Activated T-cell treated with anti-CD3 and anti-CD28 coated beads, Interleukin-2, amount 50 U/mL, for 72 hours (primary cell): ENCODE measurements at places on chromosomes 11 and 22.
A peak's percentile ranks its signal among the peaks of the same experiment; 100 is the strongest.

- DNase-seq: no peak
Measured at GRCh38 chr11:57133366-57134038, 48.3 kb upstream of the LRRC55 start.

DNA sequence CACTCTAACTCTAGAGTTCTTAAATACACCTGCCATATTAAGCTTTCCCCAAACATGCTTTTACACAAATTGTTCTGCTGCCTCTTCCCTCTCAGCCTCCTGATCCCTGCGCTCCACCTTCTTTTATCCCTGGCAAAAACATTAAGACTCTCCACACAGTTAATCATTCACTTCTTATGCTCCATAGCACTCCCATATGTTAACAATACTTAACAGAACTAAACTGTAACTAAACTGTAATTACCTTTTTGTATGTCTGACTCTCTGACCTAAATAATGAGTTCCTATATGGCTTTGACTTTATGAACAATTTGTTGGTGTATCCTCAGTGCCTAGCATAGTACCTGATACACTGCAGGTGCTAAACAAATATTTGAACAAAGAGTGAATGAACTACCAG, 71.8 kb downstream of the BTBD10 start:
- no peak for DNase-seq

DNA sequence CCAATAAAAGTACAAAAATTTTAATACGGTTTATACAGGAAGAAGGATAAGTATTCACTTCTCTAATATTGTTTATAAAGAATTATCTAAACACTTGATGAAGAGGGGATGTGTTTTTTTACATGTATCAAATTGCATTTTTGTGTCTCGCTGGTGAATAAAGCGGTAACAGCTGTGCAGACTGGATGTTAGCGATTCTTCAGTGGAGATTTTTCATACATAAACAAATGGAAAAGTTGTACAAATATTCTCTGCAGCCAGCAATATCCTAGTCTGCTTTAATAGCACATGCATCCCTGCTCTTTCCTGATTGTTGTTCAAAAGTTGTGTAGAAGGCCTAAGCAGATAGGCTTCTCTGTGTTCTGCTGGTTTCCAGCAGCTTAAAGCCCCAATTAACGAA, 369.3 kb downstream of the SOX6 start:
- no peak for DNase-seq

- DNase-seq: peak; percentile 77
Measured at GRCh38 chr11:48307760-48308386, 1.9 kb downstream of the OR4S1 start.

DNA sequence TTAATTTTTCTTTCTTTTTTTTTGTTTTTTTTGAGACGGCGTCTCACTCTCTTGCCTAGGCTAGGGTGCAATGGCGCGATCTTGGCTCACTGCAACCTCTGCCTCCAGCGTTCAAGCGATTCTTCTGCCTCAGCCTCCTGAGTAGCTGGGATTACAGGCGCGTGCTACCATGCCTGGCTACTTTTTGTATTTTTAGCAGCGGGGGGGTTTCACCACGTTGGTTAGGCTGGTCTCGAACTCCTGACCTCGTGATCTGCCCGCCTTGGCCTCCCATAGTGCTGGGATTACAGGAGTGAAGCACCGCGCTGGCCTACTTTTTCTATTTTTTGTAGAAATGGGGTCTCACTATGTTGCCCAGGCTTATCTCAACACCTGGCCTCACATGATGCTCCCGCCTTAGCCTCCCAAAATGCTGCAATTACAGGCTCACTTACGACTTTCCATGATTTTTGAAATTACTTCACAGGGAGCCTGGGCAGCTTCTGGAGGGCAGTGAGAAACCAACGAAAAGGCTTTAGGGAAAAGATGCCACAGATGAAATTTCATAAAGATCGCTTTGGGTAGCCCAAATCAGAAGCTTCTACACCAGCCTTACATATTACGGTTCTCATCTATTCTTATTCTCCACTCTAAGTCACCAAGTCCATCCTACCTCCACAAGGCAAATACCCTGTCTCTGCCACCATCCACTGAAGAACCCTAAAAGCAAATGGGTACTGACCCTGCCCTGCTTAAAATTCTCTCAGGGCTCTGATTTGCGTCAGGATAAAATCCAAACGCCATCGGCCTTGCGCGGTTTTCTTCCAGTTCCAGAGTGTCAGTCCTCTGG, 866 bp upstream of the RRM1 start:
- DNase-seq: no peak

GRCh38 chr11:100585728-100586127, 101.4 kb upstream of the ARHGAP42 start:
- DNase-seq: no peak

DNA sequence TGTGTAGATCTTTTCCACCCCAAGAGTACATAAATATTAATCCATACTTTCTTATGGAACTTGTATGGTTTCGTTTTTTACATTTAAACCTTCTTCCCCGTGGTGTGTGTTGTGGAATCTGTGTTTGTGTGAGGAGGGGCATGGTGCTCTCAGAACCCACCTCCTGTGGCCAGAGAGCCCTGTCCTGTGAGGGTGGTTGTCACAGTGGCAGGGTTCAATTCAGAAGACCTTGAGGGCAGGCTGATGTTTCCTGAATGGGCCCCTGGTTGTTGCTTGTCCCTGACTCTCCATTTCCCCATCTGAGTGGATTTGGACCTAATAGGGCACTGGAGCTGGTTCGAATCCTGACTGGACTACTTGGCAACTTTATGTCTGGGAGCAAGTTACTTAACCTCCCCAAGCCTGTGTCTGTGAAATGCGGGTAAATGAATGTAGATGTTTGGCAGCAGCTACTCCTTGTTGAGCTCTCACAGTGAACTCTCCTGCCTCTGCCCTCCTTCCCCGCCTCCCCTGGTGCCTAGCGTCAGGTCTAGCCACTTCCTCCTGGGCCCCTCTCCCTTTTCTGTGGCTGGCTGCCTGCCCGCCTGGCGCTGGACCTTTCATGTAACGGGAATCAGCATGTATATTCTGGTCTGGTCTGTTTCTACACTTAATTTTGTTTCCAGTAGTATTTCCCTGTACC, 7.3 kb downstream of the NEAT1 start:
- DNase-seq: peak; percentile 51

GRCh38 chr22:20487715-20488114, 7.9 kb downstream of the KLHL22 start:
- no peak for DNase-seq

DNA sequence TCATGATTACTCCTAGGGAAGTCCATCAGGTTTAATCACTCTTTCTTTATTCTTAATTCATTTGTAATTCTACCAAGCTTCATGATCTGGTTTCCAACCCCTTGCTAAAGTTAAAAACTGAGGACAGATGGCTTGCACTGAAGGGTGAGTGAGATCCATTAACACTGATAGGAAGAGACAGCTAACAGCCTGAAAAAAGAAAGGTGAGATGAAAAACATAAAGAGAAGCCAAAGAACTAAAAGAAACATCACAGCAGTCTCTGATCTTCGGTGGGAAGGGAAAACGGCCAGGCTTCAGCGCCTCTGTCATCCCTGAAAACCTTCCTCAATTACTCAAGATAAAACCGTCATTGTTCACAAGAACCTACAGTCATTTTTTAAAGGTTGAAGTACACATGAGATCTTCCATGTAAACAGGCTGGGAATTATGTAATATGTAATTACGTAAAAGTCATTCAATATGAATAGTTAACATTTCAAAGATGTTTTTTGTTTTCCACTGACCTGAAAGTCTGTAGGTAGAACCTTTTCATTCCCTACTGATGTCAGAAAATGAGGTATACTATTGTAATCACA, 41.3 kb downstream of the VSIG10L2 start:
- DNase-seq: no peak

- DNase-seq: no peak
Measured at GRCh38 chr22:40480996-40481395, 110.6 kb downstream of the SGSM3 start.

DNA sequence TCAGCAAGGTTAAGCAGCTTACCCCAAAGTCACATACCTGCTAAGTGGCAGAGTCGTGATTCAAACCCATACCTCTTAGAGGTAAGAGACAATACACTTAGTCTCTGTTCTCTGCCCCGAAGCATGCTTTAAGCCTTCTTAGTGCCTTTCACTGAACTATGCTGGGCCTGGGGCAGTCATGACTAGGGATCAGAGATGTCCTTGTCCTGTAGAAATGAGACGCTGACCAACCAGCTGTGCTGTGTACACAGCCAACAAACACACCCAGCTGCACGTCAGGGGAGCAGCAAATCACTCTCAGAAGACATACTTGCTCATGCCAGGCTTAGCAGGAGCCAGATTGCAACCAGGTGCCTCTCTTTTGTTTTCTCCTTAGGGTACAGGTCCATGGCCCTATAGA, 255.7 kb downstream of the BUD13 start:
- no peak for DNase-seq

GRCh38 chr11:66855574-66856495, 1.0 kb upstream of the LRFN4 start:
- peak; percentile 89 for DNase-seq

DNA sequence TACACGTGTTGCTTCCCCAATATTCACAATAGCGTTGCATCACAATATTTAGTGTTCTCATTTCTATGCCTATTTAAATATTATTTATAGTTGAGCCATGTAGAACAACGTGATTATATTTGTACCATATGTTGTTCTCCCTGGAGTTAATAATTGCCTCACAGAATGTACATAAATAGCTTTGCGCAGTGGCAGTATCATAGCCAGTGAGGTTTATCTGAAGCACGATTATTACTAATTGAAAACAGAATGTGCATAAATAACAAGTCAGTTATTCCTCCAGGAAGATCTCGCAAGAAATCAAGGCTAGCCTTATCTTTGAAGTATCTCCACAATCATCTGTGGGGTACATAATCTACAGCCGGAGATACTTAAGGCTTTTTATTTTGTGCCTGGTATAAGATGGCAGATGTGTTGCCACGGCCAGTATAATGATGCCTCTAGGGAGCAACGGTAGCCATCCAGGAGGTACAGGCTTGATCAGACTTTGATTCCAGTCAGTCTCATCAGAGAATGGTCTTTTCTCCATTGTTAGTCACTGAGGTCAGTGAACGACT, 197.5 kb downstream of the MSANTD4 start:
- no peak for DNase-seq

GRCh38 chr11:18540207-18541009, 13.7 kb upstream of the TSG101 start:
- DNase-seq: no peak

GRCh38 chr11:62000539-62001446, 33.4 kb upstream of the FTH1 start:
- no peak for DNase-seq

- no peak for DNase-seq
Measured at GRCh38 chr11:105389952-105390351, 219.9 kb upstream of the GRIA4 start.

DNA sequence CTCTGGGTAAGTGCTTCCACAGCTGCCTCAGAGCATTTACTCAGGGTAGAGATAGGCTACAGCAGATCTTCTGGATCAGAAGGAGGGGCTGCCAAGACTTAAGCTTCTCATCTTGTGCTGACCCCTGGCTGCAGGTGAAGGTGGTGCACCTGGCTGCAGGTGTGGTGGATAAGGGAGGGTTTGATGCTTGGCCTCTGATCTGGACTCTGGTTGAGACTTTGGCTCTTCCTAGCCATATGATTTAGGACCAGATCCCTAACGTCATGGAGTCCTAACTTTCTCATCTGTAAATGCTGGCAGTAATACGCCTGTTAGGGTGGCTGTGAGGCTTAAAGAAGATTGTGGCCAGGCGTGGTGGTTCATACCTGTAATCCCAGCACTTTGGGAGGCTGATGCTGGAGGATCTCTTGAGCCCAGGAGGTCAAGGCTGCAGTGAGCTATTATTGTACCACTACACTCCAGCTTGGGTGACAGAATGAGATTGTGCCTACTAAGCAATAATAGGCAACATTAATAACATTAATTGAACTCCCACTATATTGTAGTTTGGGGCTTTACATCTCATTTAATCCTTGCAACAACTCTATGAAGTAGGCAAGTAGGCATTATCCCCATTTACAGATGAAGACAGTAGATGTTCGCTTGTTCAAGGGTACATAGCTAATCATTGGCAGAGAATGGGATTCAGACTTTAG, 10.7 kb downstream of the DTX4 start:
- DNase-seq: peak; percentile 12

DNA sequence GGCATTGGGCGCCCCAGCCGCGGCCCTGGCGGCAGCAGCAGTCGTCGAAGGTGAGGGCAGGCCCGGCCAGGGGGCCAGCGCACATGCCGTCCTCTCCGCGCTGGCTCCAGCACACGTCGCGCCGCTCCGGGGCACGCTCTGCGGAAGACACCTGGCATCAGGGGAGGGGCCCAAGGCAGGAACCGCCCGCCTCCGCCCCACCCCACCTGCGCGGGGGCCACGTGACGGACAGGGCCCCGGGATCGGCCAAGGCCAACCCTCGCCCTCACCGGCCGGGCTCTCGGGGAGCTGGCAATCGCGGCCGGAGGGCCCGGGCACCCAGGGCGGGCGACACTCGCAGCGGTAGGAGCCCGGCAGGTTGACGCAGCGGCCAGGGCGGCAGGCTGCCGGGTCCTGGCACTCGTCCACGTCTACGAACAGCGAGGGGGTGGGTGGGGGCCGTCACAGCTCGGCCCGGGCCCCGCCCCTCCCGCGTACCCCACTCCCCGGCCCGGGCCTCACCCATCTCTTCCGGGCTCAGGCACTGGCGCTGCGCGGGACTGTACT, 14.9 kb downstream of the SCYL1 start:
- DNase-seq: no peak

GRCh38 chr11:22556381-22556780, 69.2 kb downstream of the FANCF start:
- DNase-seq: no peak

- DNase-seq: no peak
Measured at GRCh38 chr11:127656116-127656836, 655.7 kb upstream of the KIRREL3 start.

DNA sequence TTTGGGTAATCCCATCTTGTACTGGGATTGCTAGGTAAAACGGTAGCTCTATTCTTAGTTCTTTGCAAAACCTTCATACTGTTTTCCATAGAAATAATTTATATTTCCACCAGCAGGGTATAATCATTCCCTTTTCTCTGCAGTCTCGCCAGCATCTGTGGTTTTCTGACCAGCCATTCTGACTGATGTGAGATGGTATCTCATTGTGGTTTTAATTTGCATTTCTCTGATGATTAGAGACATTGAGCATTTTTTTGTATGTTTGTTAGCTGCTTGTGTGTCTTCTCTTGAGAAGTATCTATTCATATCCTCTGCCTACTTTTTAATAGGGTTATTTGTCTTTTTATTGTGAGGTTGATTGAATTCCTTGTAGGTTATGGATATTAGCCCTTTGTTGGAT, 220.9 kb downstream of the PGR start:
- DNase-seq: no peak

DNA sequence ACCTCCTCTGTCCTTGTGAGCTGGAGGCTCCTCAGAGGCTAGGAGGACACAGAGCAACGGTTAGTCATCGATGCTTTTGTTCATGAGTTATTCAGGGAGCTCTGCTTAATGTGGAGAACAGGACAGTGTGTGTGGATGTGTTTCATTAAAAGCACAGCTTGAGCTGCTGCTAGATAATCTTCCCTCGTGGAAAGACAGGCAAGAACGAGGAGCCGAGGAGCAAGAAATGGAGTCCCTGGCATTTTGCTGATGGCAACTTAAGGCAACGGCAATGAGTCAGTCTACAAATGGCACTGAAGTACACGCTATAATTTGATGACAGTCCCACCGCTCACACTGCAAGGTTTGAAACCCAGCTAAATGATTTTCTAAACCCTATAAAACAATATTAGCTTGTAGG, 106.2 kb downstream of the IGLL1 start:
- DNase-seq: no peak
